GM20000 (cell line): ENCODE measurements at places on chromosomes 16 and 17.
A peak's percentile ranks its signal among the peaks of the same experiment; 100 is the strongest.

GRCh38 chr17:10614536-10615155, 42.5 kb downstream of the MYH3 start:
- DNase-seq, result peak; percentile 51

DNA sequence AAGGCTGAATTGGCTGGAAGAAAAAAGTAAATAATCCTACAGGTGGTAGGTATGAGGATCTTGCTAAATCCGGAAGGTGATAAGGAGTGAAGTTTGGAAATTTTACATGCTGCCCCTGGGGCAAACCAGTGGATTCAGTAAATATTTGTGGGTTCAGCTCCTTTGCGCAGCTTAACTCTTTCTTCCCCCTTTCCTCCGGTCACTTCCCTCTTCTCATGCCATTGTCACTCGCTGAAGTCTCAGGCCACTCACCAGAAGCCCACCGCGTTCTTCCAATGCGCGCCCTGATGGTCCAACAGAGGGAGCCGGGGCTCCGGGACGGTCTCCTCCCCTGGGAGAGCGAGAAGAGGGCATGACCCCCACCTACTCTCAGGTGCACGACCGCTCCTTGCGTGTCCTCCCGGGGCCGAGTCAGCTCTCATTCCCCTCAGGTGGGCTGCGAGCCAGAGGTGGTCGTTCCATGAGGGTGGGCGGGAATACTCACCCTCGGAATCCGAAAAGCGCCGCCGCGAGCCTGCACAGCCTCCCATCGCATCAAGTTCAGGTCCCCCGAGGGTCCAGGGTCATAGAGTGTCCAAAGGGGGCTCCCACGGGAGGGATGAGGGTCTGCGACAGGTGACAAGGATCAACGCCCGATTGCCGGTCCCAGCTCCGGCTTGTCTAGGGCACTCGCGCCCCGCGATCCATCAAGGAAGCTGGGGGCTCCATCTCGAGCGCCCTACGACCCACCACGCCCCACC, 474 bp downstream of the CLN3 start:
- DNase-seq, result no peak

DNA sequence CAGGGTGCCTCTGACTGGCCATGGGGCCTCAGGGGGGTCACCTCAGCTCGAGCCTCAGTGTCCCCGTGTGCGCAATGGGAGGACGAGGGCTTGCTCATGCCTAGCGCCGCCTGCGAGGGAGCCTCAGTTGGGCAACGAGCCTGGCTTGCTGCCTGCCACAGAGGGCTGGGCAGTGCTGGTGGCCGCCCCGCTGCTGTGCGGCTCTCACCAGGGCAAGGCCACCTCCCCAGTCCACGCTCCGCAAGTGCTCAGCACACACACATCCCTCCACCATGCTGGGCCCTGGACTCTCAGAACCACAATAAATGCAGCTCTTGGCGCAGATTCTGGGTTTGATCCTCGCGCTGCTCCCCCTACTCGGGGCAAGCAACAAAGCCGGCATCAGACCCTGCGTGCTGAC, 76.2 kb downstream of the ENGASE start:
- DNase-seq, result no peak

- no peak for DNase-seq
Measured at GRCh38 chr16:66389256-66390176, 23.0 kb downstream of the CDH5 start.

DNA sequence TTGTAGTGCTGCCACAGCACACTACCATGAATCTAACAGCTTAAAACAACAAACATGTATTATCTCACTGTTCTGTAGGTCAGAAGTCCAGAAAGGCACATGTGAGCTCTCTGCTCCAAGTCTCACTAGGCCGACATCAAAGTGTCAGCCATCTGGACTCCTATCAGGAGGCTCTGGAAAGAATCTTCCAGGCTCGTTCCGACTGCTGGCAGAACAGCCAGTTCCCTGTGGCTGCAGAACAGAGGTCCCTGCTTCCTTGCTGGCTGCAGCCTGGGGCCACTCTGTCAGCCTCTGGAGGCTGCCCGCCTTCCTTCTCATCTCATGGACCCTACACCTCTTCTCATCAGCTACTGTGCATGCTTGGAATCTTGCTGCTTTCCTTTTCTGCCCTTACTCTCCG, 168.9 kb downstream of the CBLN1 start:
- DNase-seq, result no peak

GRCh38 chr16:25108054-25108453, 3.5 kb upstream of the LCMT1 start:
- peak; percentile 36 for DNase-seq

GRCh38 chr17:41340494-41340893, 10.1 kb downstream of the KRT33A start:
- no peak for DNase-seq

DNA sequence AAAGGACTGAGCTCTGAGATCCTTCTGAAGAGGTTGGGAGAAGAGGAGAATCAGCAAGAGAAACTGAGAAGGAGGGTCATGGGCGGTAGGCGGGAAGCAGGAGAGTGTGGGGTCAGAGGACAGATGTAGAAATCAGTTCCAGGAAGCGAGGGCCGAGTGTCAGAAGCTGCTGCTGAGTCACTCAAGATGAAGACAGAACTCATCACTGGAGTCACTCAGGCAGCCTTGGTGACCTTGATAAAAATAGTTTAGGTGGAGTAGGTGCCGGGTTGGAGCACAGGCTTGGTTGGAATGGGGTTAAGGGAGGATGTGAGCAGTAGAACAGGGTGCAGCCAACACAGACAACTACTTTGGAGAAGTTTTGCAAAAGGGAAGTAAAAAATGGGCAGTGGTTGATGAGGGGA, 6.1 kb upstream of the ITGAM start:
- DNase-seq, result no peak

DNA sequence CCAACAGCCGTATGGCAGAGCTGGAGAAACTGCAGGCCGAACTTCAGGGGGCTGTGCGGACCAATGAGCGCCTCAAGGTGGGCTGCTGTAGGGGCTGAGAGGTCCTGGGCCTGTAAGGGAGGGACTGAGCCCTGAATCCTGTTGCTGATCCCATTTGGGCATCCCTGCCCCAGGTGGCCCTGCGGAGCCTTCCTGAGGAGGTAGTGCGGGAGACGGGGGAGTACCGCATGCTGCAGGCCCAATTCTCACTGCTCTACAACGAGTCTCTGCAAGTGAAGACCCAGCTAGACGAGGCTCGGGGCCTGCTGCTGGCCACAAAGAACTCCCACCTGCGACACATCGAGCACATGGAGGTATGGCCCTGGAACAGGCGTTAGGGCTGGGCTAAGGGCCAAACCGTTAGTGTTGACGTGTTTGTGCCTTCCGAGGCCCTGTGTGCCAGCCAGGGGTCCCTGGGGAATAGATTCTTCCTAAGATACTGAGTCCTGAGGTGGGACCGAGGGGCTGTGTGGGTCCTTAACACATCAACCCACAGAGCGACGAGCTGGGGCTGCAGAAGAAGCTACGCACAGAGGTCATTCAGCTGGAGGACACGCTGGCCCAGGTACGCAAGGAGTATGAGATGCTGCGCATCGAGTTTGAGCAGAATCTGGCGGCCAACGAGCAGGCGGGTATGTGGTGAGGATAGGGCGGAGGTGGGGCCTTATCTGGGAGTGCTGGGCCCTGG, 4.2 kb downstream of the RNF40 start:
- DNase-seq, result no peak
